ENCODE measurements at places on chromosomes 12 and 14. TPM values are rescaled to one million over a fixed set of nuclear protein-coding genes. Genes with fewer than 3 reads are reported as not detected.
A peak's percentile ranks its signal among the peaks of the same experiment; 100 is the strongest.

- no peak for DNase-seq
These were observed 18.9 kb downstream of the UBE3B start for GRCh38 chr12:109496306-109496705.

Gene CD163
- polyA plus RNA-seq: not detected

DNA sequence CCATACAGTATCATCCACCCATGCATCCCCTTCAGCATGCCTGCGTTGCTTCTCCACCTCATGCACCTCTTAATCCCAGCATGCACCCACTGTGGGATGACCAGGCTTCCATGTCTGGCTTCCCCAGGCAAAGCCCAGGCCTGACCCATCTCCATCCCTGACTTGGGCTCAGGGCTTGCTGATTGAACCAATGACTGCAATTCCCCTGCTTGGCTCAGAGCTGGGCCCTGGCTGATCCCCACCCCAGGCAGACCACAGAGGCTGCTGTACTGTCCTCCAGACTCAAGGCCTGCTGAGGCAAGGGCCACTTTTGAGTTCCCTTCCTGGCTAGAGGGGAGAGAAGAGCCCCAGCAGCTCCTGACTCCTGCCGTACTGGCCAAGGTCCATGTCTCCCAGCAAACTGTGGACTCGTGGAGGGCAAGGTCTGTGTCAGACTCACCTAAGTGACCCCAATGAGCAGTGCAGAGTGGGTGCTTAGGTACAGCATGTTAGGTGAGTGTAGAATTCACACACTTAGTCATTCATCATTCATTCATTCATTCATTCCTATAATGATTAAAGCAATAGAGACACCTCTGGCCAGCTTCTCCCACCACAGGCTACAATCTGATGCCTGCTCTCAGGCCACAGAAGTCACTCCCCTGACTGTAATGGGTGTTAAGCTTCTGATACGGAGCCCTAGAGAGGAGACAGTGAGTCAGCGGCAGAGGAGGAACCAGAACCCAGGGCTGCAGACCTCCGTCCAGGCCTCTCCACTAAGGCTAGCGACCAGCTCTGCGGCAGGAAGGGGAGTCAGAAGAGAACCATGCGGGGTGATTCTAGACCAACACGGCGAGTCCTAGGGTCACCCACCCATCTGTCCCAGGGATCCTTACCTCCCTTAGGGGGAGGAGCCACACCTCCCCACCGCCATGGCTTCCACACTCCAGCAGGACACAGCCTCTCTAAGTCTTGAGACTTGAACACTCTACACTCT is 2.9 kb downstream of the BEGAIN start:
- no peak for DNase-seq

DNA sequence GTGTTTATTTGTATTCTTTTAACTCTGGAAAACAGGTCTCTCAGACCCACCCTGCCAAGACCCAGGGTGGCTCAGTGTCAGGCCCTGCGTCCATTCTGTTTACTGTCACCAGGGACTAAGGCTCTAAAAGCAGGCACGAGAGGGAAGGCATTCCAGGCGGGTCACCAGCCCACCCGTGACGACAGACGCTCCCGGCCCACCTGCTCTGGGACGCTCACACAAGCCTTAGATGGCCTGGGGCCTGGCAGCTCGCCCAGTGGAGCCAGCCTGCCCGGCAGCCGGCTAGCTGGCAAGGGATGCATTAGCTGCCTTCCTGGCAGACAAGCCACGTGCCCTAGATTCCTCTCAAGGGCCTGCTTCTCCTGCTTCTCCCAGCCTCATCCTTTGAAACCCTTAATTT is 9.2 kb upstream of the NUAK1 start:
- DNase-seq: no peak

- no peak for DNase-seq
These were observed 74.9 kb downstream of the ALG10 start for GRCh38 chr12:34097213-34097612.

Gene B3GNT4
- 0.11 TPM for polyA plus RNA-seq

Gene NTS
- not detected for polyA plus RNA-seq

DNA sequence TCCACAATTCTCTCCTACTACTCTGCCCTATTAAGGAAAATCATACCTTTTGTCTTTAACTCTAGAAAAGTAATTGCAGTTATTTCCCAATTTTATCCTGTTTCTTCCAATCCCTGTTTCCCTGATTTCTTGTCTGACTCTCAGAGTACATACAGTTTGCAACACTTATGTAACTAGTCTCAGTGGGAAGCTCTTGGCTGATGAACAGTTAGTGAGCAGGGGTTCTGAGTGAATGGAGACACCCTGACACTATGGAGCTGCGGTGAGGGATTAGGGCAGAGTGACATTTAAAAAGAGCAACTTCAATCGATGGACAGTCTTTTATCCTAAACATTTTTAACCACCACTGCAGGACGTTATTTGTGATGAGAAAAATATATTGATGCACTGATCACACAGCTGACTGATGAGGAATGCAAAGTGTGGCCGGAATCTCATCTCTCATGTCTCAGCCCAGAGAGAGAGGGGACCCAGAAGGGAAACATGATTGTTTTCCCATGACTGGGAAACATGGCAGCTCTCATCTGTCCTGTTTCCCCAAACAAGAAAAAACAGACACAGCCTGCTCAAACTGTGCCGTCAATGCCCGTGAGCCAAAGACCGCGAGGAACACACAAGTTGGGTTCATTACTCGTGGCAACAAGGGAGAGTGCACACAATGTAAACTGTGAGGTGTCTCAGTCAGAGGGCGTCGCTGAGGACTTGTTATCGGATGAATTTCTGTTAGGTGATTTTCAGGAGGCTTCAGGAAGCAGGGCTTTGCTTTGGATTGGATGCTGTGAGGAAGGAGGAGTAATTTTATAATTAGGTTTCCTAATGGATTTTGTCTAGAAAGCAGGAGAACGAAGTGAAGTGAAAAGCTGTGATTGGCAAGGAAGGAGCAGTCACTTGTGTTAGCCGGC is 5.2 kb upstream of the SLC6A13 start:
- DNase-seq: no peak

Gene FZD10
- polyA plus RNA-seq: not detected

Gene KRT78
- not detected for polyA plus RNA-seq

- no peak for DNase-seq
These were observed 218.1 kb downstream of the GLT1D1 start for GRCh38 chr12:129071362-129071761.

DNA sequence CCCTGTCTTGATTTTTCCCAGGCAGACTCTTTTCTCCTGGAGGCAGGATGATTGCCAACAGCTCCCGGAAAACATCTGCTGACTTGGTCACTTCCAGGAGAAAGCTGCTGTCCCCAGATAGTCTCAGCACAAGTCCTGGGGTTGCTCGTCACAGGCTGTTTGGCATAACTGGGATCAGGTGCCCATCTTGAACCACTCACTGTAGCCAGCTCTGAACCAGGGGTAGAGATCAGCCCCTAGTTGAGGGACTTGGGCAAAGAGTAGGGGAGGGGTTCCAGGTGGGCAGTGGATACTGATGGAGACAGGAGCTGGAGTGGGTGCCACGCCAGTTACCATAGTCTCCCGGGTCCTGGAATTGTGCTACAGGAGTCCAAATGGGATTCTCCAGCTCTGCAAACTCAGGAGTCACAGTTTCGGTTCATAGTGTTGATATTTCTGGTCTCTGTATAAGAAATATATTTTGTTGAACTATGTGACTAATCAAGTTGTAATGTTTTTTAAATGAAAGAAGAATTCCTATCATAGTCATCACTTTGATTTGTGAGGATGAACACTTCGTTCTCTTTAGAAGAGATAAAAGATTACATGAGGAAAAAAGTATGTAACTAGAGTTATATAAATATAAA is 1154.5 kb downstream of the AACS start:
- no peak for DNase-seq

Gene GLS2
- polyA plus RNA-seq: 0.04 TPM

DNA sequence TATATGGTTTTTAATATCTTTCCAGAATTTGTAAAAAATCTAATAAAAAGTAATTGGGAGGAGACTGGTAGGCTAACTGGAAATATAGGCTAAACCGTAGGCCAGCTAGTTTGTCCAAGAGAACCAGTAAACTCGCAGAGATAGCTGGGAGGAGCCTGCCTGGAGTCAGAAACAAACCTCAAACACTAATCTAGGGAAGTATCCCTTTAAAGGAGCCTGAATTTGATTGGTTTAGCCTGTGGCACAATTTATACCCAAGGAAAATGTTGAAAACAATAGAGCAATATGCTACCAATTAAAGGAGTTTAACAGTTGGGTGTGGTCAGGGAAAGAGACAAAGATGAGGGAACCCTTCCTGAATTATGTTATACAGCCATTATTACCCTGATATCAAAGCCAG is 109.6 kb downstream of the EML5 start:
- DNase-seq: no peak

Gene GLT8D2
- 2.4 TPM for polyA plus RNA-seq

Gene EML5
- 0.06 TPM for polyA plus RNA-seq

- no peak for DNase-seq
These were observed 286.7 kb upstream of the ATXN7L3B start for GRCh38 chr12:74250891-74251290.

GRCh38 chr12:31362759-31363415 is 36.9 kb upstream of the SINHCAF start:
- DNase-seq: no peak

DNA sequence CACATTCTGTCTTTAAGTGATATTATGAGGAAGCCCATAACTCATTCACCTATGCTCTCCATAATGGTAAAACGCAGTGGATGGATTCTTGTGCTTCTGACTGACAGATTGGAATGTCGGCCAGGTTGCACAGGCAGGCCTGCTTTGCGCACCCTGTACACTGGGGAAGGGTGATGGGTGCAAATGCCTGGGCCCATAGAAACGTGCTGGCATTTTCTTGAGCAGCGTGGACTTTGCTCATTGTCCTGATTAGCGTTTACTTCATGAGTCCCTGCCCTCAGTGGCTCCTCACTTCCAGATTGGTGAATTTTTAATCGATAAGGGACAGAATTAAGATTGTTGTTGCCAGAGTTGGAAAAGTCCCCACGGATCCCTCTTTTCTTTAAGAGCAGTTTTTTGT is 80.9 kb upstream of the TRAF3 start:
- DNase-seq: no peak

DNA sequence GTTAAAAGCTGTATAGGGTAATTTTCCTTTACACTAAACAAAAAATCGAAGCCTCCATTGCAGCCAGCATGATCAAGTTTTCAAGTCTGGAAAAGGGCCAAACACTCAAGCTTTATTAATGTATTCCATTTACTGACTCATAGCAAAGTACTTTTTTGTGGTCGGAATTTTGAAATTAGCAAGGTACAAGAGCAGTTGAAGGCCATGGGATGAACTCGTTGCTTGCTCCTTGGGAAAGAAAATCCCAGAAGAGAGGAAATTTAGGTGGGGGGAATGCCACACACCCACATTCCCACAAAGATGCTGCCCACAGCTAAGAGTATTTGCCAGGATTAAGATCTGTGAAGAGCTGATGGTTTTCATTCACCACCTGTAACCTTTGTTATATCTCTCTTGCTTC is 333.7 kb downstream of the EGLN3 start:
- no peak for DNase-seq

DNA sequence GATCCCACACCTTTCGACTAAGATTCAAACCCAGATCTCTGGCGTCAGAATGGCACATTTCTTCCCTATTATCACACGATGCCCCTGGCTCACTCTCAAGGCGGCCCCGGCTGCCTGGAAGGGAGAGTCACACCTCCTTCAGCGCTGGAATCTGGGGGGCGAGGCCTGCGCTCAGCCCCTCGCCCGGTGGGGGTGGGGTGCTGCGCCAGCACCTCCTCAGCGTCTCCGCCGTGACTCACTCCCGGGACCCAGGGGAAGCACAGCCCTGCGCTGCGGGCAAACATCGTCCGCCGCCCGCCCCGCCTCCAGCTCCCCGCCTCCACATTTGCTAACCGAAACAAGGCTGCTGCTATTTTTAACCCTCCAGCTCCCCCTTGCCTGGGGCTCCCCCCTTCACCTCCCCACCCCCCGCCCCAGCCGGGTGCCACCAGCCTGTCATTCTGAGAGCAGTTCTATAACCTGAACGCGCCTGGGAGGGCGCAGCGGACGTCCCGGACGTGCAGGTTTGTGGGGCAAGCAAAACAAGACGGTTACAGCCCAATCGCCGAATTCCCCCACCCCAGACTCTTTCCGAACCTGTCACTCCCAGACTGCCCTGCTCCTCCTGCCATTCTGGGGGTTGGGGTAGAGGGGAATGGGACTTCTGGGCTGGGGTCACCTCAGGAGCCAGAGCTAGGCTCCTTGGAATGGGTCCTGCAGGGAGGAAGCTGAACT is 6.7 kb downstream of the HDAC7 start:
- DNase-seq: peak; percentile 87

DNA sequence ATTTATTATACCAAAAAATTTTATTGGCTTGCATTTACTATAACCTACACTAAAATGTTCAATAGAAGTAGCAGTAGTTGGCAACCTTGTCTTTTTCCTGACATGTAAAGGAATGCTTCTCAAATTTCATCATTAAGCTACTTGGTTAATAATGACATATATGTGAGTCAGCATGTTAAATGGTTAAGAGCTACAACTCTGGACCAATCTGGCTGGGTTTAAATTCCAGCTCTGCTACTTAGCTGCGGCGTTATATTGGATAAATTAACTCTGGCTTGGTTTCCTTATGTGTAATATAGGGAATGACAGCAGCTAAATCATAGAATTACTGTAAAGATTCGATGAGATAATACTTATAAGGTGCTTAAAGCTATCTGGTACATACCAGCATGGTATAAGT is 53.7 kb upstream of the OTOGL start:
- no peak for DNase-seq

GRCh38 chr12:112838731-112839130 is 47.2 kb downstream of the RPH3A start:
- no peak for DNase-seq

DNA sequence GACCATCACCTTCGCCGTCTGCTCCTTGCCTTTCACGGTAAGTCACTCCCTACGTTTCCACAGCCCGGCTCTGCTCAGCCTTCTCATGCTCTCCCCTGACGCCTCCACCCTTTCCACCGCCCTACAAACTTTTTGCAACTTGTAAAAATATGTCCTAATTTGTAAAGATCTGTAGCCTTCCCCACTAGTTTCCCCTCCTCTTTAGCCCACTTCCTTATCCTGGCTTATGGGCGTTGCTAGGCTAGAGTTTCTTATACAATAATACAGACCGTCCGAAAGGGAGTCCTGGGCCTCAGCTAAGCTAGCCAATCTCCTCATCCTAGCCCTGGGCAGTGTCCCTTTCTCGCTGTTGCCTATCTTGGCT is 1.2 kb downstream of the PTGER2 start:
- DNase-seq: no peak

Gene REP15
- polyA plus RNA-seq: 0.94 TPM

Gene SNRPF
- polyA plus RNA-seq: 12.9 TPM

Gene IFNG
- not detected for polyA plus RNA-seq

Gene KLRC1
- polyA plus RNA-seq: not detected

DNA sequence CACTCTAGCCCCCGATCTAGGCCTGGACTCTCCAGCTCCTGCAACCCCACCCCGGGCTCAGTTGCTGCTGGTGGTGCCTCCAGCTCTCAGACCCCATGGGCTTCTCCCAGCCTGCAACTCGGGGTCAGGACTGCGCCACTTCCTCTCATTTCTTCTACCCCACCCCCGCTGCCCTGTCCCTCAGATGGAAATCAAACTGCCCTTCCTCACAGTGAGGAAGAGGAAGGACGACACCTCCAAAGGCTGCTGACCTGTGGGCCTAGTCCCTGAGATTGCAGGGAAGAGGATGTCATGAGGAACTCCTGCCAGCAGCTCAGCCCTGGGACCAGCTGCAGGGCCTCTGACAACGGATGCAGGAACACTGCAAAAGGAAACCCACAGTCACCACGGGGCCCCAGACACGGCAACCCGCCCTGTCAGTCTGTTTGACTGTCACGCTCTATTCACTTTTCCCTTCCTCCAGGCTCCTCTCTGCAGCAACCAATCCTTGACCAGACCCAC is 29.3 kb upstream of the PNMA1 start:
- peak; percentile 67 for DNase-seq

Gene NRXN3
- polyA plus RNA-seq: 0.53 TPM

GRCh38 chr12:46963977-46964971 is 115.1 kb upstream of the PCED1B start:
- DNase-seq: peak; percentile 53

Gene HOXC6
- 0.57 TPM for polyA plus RNA-seq
